ENCODE measurements at places on chromosomes 6 and 20. TPM values are rescaled to one million over a fixed set of nuclear protein-coding genes. Genes with fewer than 3 reads are reported as not detected.

Gene SLC22A7
- not detected for total RNA-seq

Gene GPLD1
- 5.8 TPM for total RNA-seq

Gene LY6G6F
- total RNA-seq: not detected

Gene BICRAL
- 18.3 TPM for total RNA-seq

Gene DEFB132
- total RNA-seq: not detected
